Fibroblast of the aortic adventitia (primary cell): ENCODE measurements at places on chromosomes 5 and 9.

- DNase-seq = no peak
These were observed 766.8 kb downstream of the TLE1 start for GRCh38 chr9:80922544-80922943.

DNA sequence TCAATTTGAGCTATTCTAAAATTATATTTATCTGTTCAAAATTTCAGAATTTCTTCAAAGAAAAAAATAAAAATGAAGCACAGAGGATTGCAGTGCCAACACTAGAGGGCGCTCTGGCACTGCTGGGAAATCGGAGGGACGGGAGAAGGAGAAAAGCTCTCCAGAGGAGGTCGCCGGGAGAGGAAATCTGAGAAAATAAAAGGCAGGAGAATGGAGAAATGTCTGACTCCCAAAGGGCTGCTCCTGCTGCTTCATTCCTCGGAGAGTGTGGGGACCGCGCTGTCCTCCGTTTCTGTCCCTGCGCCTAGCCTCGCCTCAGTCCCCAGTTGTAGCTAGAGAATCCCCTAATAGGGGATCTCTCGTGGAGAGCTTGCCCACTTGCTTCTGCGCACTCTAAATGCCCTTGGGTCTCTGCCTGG is 40.0 kb upstream of the ARSB start:
- peak; percentile 78 for DNase-seq

DNA sequence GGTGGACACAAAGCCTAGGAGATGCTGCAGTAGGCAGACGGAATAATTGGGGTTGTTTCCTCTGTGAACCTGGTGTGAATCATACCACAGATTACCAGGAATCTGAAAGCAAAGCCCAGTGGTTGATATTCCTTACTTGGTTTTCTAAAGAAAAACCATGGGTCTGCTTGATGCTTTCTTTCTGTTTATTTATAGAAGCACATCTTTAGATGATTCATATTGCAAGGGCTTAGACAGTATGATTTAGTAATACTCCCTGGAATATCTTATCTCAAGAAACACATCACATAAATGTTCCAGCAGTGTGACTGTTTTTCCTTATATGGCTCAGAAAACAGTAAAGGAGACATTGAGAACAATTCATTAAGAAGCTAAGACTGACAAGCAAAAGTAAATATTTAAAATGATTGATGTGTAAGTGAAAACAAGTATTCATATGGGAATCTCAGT is 623.3 kb downstream of the RAB3C start:
- DNase-seq = peak; percentile 60

DNA sequence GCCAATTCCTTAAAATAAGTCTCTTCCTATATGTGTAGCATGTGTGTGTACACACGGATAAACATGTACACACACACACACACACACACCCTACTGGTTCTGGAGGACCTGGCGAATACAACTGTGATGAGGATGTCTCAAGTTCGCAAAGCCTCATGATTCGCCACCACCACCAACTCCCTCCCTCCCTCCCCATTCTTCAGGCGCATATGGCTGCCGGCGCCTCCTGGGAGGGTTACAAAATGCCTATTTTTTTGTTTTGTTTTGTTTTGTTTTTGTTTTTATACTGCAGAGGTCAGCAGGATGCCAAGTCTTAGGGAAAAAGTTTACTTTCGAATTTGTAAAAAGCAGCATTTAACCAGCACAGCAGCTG is 88.0 kb downstream of the DAP start:
- DNase-seq = no peak

DNA sequence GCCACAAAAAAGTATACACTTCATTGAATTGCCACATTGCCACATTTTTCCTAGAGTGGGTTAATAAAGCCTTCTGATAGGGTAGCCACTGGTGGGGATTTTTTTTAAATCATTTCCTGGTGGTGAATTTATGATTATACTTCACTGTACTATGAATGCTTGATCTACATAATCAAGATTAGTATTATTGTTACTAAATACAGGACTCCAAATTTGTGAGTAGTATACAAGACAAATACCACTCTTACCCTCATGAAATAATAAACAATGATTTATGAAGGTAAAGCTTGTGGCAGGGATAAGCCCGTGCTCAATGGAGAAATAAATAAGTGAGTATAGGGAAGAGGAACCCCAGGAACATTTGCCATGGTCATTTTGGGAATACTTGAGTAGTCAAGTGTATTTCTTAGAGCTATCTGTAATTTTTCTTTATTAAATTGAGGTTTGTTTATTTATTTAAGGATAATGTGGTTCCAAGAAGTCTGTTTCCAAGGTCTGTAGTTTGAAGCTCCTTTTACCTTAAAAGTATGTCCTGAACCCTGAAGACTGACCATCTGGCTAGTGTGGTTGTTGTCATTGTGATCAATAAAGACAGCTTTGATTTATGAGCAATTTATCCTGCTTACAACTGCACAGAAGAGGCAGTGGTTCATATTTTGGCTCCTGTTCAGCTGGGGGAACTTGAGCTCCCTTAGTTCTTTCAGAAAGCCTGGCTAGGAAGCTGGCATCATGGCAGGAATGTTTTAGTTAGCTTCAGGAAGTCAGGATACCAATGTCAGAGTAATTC is 118.6 kb downstream of the ZSWIM6 start:
- peak; percentile 88 for DNase-seq

DNA sequence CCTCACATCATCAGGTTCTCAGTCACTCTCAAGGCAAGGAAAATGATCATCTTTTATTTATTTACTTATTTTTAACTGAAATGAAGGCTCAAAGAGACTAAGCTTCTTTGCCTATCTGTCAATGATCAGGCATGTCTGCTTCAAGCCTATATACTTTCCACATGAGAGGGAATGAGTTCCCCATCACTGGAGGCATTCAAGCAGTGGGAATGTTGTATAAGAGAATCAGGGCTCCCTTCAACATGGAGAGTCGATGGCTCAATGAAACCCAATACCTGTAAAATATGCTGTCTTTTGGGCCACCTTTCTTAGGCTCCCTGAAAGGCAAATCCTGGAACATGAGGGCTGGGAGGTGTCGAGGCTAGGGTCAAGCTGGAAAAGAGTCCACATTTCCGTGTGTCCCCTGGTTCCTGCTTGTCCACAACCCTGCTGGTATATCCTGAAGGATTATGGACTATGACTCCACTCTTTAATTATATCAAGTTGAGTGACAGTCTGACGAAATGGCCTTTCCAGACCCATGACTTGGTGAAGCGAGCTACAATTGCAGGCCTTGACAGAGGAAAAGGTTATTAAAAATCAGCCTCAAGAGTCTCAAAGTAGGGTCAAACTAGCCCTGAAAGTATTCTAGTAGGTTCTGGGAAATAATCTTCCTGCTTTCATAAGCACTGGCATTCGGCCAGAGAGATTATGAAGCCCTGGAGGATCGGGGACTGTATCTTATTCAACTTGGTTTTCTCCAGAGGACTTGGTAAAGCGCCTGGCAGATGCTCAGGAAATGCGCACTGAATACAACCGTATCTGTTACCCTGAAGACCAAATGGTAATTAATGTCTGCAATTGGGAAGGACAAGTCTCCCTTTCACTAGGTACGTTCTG is 145.9 kb upstream of the TBC1D2 start:
- DNase-seq = peak; percentile 49

DNA sequence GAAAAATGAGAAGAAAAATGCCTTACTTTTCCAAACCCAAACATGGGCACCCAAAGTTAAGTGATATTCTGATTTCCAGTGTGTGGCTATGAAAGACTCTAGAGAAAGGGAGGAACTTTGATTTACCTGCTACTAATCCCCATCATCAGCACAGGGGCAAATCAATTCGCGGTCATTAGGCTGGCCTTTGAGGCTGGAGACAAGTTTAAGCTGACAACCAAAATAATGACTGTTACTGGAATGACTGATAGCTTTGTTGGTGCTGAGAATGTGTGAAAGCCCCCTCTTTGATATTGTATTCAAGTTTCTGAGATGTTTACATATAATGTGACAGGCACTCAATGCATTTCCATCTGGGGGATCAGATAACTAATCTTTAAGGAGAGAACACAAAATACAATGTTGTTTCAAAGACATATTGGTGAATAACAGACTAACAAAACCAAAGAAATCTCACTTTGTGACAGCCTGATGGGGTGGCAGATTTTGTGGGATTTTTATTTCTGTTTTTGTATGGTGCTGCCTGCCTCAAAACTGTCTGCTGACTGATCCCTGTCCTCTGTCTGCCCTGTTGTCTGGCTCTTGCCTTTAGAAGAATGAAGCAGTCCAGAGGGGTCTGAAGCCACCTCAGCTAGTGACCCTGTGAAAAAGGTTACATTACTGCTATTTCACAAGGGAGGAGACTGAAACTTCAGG is 12.6 kb upstream of the INSYN2B start:
- DNase-seq = no peak

- DNase-seq = no peak
These were observed 333.3 kb downstream of the SEMA5A start for GRCh38 chr5:9212605-9213004.

- DNase-seq = peak; percentile 16
These were observed 987 bp downstream of the FBXW5 start for GRCh38 chr9:136943291-136944211.
